Pulmonary artery endothelial cell (primary cell): ENCODE measurements at places on chromosomes 3 and 15. TPM values are rescaled to one million over a fixed set of nuclear protein-coding genes. Genes with fewer than 3 reads are reported as not detected.

DNA sequence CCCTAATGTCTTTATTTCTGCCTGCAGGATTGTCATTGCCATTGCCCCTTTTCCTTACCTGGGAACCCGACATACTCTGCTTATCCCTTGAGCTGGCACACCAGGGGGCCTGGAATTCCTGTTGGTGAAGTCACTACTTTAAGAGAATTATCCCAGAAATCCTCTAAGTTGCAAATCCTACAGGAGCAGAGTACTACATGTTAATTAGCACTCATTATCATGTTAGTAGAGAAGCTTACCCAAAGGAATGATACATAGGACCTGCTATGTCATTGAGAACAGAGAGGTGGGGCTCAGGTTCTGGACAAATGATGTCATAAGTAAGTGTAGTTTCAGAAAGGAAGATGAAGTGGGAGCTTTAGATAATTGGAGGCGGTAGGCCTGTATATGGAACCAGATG is 27.4 kb downstream of the SCG5 start:
- no peak for DNase-seq

DNA sequence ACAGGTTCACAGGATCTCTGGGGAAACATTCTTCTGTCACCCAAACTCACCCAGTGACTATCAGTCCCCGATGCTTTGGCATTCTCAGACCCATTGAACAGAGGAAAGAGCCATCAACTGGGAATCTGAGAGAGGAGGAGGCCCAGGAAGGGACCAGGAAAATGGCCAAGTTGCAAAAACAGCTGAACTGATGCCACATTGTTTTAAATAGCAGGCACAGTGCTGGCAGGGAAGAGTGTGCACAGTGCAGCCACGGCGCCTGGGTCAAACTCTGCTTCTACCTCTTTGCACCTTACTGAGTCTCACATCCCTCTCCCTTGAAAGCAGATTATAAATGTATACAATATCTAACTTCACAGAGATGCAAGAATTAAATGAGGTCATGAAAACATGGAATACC is 66.4 kb downstream of the SRGAP3 start:
- no peak for DNase-seq

- DNase-seq = no peak
Measured at GRCh38 chr3:125057186-125057850, 1.5 kb upstream of the HEG1 start.

- no peak for DNase-seq
Measured at GRCh38 chr3:94734206-94734605, 671.3 kb downstream of the NSUN3 start.

DNA sequence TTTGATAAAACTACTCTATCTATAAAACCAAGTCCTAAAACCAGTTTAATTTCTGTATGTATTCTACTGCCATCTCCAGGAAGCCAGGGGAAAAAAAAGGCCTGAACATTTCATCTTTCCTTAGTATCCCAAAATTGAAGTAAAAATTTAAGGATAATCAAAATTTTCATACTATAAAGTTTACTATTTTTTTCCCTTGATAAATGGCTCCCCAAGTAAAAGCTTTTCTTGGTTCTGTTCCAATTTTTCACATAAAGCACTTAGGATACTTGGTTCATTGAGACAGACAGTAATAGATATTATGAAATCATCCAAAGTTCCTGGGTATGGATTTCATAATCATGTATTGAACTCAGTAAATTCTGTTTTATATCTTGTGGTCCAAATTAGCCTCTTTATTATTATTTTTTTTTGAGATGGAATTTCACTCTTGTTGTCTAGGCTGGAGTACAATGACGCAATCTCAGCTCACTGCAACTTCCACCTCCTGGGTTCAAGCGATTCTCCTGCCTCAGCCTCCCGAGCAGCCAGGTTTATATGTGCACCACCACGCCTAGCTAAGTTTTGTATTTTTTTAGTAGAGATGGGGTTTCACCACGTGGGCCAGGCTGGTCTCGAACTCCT is 34.5 kb downstream of the ICE2 start:
- DNase-seq = no peak

DNA sequence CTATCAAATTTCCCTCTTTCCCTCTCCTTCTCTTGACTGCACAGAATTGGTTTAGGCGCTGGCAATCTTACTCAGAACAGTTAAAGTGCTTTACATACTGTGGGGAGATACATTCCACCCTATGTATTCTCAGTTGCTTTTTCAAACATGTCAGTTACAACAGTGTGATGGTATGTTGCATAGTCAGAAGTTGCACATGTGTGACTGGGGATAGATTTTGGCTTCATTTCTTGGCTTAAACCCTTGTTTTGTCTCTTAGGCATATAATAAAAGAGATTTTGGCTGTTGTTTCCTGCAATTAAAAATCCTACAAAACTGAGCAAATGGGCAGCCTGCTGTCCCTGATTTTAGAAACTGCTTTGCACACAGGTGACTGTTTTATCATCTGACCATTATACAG is 86.7 kb downstream of the PIK3R4 start:
- no peak for DNase-seq

DNA sequence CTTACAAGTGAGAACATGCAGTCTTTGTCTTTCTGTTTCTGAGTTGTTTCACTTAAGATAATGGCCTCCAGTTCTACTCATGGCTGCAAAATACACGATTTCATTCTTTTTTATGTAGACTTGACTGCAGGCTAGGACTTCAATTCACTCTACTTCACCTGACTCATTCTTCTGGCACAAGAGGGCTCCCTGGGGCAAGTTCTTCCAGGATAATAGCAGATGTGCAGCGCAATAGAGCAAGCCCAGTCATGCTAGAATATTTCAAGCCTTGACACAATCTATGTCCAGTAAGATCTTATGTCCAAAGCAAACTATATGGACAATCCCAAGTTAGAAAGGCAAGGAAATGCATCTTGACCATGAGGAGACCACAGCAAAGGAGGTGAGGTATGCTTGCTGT is 211.7 kb upstream of the GADL1 start:
- DNase-seq = no peak

The STRA6 gene
- total RNA-seq = not detected in 2 replicates

The KCNMB3 gene
- 0.46 and 1.4 TPM in 2 replicates for total RNA-seq

DNA sequence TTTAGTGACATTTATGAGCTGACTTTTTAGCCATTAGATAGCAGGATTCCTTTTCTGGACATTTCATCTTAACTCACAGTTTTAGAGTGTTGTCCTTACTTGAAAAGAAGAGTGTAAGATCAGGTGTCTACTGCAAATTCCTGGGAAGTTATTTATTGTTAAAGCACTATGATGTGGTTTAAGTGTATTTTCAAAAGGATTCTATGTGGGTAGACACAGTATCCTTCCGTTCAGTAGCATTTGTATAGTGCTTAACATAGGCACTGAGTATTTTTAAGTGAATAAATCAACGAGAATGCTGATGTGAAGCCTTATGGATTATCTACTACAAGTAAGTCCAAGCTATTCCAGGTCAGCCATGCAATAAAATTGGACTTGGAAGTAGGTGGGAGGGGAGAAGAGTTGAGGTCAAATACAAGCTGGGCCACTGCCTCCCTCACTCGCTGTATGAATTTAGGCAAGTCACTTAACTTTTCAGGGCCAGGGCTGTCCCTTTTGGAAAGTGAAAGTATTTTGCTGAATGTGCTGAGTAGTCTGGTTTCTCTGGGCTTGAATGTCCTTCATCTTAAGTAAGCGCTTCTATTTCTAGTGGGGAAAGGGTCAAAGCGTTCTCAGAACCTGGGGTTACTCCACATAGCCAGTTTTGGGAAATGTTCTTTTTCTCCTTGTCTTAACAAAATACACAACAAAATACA is 48.6 kb downstream of the GAP43 start:
- DNase-seq = no peak

DNA sequence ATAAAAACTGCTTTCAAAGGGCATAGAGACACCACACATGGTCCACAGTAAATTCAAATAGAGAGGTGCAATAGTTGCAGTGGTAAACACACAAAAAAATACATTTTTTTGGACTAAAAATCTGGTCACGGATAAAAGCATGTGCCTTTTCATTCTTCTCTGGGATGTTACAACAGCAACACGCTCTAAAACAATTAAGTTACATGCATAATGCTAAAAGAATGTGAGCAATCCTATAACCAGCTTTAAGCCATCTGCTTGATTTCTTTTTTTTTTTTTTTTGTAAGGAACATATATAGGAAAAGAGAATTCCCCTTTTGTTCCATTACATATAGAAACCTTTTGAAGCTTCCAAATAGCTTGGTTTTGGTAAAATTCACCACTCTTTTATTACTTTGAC is 20.0 kb downstream of the WNT5A start:
- no peak for DNase-seq

GRCh38 chr15:70088887-70089691 is 8.6 kb downstream of the TLE3 start:
- DNase-seq = no peak

The ULK3 gene
- total RNA-seq = 22.4 and 27.0 TPM in 2 replicates

DNA sequence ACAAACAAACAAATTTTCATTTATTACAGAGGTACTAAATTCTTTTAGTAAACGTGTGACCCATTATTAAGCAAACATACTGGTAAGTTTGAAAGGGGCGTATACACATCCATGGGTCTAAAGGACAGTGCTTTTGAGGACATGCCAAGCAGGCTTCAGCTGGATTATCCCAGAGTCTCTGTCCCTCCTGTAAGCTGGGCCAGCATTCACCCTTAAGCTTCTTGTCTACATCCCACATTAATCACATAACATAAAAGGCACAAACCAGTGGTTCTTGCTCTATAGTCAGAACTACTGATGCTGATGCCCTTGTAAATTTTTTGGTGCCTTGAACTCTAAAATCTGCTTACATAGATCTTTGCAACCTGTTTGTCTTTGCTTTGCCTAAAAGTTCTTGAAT is 150.8 kb upstream of the BNIP2 start:
- DNase-seq = no peak

The WNT5A gene
- 0.04 and 0.07 TPM in 2 replicates for total RNA-seq

GRCh38 chr3:141863491-141863890 is 13.0 kb upstream of the ATP1B3 start:
- no peak for DNase-seq

GRCh38 chr3:149678351-149678950 is 20.6 kb upstream of the WWTR1 start:
- DNase-seq = no peak

DNA sequence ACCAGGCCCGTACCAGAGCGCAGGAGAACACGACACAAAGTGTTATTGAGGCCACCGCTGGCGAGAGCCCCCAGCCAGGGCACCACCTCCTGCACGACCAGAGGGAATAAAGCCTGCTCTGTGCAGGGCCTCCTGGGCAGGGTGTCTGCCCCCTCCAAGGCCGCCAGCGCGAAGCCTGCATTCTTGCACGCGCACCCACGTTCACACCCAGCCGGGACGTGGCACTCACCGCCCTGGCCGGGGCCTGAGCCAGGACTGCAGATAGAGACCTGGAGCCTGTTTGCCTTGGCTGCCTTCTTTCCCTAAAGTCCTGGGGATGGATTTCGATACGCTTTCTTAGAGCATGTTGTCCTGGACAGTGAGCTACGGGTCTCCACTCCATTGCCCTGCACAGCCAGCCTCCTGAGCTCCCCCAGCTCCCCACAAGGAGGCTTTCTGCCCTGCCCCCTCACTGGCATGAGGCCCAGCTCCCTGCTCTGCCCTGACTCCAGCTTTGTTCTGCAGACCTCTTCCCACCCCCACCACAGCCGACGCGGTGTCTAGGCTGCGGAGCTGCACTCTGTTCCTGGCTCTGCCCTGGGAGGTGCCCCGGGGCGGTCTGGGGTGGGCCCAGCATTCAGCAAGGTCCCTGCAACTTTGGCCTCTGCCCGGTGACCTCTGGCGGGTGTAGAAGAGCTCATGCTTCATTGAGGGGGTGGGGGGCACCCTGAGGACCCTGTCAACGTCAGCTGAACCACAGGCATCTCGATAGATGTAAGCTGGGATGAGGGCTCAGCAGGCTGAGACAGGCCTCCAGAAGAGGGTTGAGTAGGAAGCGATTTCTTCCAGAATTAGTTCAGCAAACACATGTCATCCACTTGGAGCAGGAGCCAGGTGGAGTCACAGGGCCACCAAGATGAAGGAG is 145.0 kb downstream of the LRRK1 start:
- DNase-seq = no peak

DNA sequence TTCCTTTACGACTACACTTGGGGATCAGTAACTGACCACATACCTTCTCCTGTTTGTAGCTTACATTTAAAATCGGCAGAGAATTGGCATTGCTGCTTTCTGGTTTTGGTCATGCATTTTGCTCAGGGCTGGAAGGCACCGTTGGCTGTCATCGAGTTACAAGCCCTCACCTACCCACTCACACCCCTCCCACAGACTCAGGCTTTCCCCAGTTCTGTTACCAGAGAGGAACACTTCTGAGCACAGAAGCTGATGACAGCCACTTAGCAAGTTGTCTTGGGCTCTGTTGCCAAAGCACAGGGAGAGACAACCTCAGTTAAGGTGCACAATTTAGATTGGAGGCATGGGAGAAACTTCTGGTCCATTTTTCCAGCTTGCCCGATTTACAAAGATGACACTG is 204.8 kb upstream of the TOPAZ1 start:
- no peak for DNase-seq

The CLSTN2 gene
- total RNA-seq = under 0.01 and 0.07 TPM in 2 replicates

The SLC6A1 gene
- under 0.01 TPM in 1 of 2 replicates, not detected in the other for total RNA-seq

The CHST13 gene
- not detected in 2 replicates for total RNA-seq

The CAND2 gene
- 3.3 and 4.7 TPM in 2 replicates for total RNA-seq

DNA sequence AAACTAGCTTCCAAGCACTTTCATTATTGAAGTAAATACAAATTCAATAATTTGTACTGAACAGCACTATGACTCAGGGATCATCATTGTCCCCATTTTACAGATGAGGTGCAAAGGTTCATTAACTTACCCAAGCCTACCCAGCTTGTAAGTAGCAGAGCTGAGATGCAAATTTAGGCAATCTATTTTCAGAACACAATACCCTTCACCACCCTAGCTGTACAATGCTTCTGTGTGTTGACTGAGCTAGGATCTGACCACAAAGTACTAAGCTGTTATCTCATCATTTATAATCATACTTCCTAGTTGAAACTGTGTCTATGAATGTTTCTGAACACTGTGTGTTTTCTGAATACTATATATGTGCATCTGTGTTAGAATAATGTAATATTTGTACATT is 3.2 kb upstream of the ILDR1 start:
- DNase-seq = no peak

The PLSCR4 gene
- 89.9 and 102 TPM in 2 replicates for total RNA-seq

- no peak for DNase-seq
Measured at GRCh38 chr3:5186089-5186857, 1.2 kb upstream of the EDEM1 start.

GRCh38 chr3:41037651-41038334 is 161.5 kb upstream of the CTNNB1 start:
- DNase-seq = no peak

- DNase-seq = no peak
Measured at GRCh38 chr15:98855815-98856531, 151.6 kb downstream of the PGPEP1L start.

The CPN2 gene
- total RNA-seq = not detected in 2 replicates

- DNase-seq = no peak
Measured at GRCh38 chr15:60460931-60461330, 18.0 kb downstream of the ICE2 start.

- no peak for DNase-seq
Measured at GRCh38 chr3:42340466-42340865, 69.9 kb downstream of the LYZL4 start.

- DNase-seq = no peak
Measured at GRCh38 chr3:16382845-16383244, 117.8 kb downstream of the OXNAD1 start.

The APOD gene
- total RNA-seq = 1.3 and 25.1 TPM in 2 replicates

The H1-8 gene
- total RNA-seq = not detected in 2 replicates
